ENCODE measurements at places on chromosomes 13 and 19.

GRCh38 chr13:46962281-46962941 lies 65.6 kb upstream of the HTR2A start:
- DNase-seq: no peak

DNA sequence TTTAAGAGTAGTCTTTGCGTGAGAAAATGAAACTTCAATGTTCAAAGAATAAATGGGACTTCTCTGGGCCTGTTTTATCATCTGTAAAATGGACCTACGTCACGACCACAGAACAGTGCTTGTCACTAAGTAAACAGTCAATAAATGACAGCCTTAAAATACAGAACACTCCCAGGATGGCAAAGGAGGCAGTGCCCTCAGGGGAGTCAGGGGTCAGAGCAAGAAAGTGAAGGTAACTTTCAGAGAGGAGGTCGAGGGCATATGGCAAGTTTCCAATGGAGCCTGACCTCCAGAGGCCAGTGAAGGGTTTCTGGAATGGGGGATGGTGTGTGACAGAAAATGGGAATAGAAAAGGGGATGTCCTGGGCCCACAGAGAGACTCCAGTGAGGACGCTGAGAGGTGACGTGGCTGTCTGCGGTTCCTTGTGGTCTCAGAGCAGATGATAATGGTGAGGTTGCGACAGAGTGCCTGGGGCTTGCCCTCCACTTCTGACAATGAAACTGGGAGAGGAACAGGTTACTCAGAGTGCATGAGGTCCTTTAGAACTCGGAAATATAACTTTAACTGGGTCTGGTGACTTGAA lies 91.8 kb downstream of the UBL3 start:
- DNase-seq: no peak

- DNase-seq: no peak
These were observed 5.9 kb downstream of the PRR36 start for GRCh38 chr19:7868326-7868670.

GRCh38 chr13:31172535-31172934 lies 10.8 kb upstream of the HSPH1 start:
- DNase-seq: peak; percentile 35

- no peak for DNase-seq
These were observed 50.0 kb upstream of the RGCC start for GRCh38 chr13:41407380-41407779.

- DNase-seq: no peak
These were observed 629 bp downstream of the LRFN3 start for GRCh38 chr19:35936738-35937268.

GRCh38 chr19:725461-726089 lies 16.8 kb downstream of the PALM start:
- no peak for DNase-seq

DNA sequence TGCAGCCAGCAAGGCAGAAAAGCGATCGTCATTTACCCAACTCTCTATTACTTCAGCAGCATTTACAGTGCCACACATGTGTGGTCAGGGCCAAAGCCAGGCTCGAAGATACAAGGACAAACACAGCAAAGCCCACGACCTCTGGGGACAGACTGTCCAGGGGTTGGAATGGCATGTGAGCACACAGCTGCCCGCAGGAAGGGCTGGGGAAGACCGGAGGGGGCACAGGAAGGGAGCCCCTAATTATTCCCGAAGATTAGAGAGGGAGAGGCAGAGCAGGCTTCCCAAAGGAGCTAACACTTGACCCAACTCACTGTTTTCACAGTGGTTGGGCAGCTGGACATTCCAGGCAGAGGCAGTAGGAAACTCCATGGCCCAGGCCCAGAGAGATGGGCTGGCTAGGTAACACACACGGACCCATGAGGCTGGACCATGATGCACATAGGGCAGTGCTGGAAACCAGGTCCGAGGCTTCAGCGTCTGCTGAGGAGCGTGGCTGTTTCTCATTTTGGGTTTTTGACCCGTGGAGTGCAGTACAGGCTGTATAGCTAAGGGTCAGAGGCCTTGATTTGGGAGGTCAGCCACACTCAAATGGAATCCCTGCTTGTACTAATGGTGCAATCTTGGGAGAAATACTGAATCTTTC lies 179.8 kb downstream of the FOXO1 start:
- DNase-seq: no peak

GRCh38 chr13:30314562-30314961 lies 7.2 kb upstream of the KATNAL1 start:
- DNase-seq: no peak

DNA sequence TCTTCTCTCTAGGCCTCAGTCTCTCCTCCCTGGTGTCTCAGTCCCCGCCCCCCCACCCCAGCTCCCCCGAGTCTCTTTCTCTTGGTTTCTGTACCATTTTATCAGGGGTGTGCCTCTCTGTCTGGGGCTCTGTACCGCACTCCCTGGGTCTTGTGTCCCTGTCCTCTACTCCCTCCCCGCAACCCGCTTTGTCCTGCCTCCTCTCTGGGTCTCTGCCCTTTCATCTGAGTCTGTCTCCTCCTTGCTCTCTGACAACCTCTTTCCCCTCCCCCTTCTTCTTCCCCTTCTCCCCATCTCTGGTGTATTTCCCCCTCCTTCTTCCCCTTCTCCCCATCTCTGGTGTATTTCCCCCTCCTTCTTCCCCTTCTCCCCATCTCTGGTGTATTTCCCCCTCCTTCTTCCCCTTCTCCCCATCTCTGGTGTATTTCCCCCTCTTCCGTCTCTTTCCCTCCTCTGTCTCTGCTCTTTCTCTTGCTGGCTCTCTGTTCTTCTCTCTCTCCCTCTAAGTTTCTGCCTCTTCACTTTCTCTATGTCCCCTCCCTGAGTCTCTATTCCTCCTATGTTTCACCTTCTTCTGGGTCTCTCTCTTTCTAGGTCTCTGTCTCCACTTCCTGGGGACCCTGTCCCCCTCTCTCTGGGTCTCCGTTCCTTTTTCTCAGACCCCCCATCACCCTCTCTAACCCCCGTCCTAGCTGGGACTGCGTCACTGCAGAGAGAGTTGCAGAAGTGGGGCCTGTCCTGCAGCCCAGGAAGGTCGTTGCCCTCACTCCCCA lies 2.2 kb upstream of the KCNC3 start:
- no peak for DNase-seq

GRCh38 chr19:13007292-13008045 lies 12.2 kb downstream of the NFIX start:
- DNase-seq: no peak

- DNase-seq: no peak
These were observed 1032.2 kb upstream of the SLC10A2 start for GRCh38 chr13:104098421-104098820.

DNA sequence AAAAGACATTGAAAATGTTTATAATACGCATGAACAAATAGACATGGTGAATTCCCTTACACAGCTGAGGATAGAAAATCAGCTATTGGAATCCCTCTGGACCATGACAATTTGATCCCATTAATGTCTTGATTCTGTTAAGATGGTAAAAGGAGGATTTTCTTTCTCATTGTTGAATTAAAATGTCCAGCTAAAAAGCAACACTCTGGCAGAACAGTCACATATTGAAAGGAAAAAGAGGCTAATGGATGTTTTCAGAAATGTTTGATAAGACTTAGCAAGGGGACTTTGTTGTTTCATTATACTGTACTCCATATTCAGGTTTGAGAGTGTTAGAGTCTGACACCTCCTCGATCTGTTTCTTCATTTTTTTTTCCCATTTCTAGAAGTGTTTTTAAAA lies 296.0 kb downstream of the OLFM4 start:
- no peak for DNase-seq

GRCh38 chr13:30314069-30314468 lies 6.7 kb upstream of the KATNAL1 start:
- no peak for DNase-seq

- DNase-seq: no peak
These were observed 107.0 kb downstream of the KL start for GRCh38 chr13:33123066-33123859.

DNA sequence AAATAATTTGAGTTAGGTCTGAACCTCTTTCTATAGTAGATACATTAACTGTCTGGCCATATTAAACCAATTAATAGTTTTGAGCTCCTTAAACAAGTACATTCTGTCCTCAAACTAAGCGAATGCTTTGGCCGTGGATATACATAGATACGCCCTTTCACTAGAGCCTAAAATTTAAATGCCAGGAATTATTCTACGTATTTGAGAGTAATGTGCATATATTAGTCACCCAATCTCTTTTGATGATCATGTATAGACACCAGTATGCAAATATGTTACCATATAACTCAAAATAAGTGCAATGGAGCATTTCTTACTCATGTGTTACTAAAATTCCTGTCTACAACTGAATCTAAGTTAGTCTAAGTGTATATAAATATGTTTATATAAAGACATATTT lies 70.4 kb downstream of the FLT1 start:
- no peak for DNase-seq
